ENCODE measurements at places on chromosomes 11 and 22. TPM values are rescaled to one million over a fixed set of nuclear protein-coding genes. Genes with fewer than 3 reads are reported as not detected.
A peak's percentile ranks its signal among the peaks of the same experiment; 100 is the strongest.

Gene OR51E2
- not detected for total RNA-seq

Gene TRIM49
- not detected for total RNA-seq

DNA sequence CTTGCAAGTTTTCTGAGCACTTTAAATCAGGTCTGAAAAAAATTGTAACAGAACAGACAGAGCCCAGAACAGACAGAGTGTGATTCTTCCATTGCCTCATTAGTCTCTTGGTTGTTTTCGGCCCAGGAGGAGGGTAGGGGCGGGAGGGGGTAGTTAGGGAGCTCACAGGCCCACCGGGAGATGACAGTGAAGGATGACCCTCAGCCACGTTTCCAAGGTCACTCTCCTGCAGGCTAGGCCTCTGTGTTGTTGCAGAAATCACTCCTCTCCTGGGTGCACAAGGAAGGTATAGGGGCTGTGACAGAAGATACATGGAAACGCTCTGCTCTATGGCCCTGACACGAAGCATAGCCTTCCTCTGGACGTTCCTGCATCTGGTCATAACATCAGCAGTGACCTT lies 69.3 kb downstream of the ABTB2 start:
- H3K27me3 ChIP-seq: no peaks in the 10 kb centered on the region
- H3K36me3 ChIP-seq: no peaks in the 10 kb centered on the region
- H3K4me1 ChIP-seq: peaks cover 18% of the 10 kb centered on the region

DNA sequence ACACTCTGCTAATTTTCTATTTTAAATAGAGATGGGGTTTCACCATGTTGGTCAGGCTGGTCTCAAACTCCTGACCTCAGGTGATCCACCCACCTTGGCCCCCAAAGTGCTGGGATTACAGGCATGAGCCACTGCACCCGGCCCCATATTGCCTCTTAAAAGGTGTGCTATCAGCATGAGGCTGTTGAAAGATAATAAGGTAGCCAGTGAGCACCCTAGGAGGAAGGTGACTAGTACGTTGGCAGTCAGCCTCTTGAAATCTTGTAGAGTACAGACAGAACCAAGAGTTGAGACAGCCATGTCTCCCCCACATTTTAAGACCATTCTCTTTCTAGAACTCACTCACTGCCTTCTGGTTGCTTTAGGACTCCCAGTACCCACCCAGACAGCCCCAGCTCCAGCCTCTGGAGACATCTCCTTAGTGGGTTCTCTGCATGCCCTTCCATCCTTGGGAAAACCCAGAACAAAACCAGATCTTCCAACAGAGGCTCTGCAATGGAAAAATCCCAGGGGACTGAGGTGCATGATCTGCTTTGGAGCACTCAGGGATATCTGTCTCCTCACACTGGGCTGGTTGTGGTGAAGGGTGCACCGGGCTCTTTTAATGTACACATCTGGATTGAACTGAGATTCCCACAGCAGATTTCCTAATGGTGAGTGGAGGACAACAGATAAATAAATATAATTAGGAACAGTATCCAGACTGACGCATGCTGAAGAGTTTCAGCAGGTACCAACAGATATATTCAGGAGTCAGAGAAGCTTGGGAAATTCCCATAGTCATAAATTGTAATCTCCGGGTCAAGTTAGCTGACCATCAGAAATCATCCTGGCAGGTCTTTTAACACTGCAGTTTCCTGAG lies 49.4 kb downstream of the LRRC74B start:
- H3K27ac ChIP-seq: no peak overlapping the region
- no peak overlapping the region for H3K4me3 ChIP-seq
- peaks cover 7% of the 10 kb centered on the region for H3K4me1 ChIP-seq
- DNase-seq: no peak

GRCh38 chr11:117212697-117213355 lies 13.7 kb downstream of the TAGLN start:
- no peaks in the 10 kb centered on the region for H3K36me3 ChIP-seq
- no peak for DNase-seq
- H3K4me3 ChIP-seq: no peak overlapping the region
- no peak overlapping the region for H3K27ac ChIP-seq

- no peaks in the 10 kb centered on the region for H3K4me1 ChIP-seq
- DNase-seq: no peak
- H3K4me3 ChIP-seq: no peak overlapping the region
- no peaks in the 10 kb centered on the region for H3K36me3 ChIP-seq
- H3K27me3 ChIP-seq: peaks cover 22% of the 10 kb centered on the region
- no peak overlapping the region for H3K27ac ChIP-seq
These were observed 417.3 kb upstream of the CADM1 start for GRCh38 chr11:115921540-115921939.

DNA sequence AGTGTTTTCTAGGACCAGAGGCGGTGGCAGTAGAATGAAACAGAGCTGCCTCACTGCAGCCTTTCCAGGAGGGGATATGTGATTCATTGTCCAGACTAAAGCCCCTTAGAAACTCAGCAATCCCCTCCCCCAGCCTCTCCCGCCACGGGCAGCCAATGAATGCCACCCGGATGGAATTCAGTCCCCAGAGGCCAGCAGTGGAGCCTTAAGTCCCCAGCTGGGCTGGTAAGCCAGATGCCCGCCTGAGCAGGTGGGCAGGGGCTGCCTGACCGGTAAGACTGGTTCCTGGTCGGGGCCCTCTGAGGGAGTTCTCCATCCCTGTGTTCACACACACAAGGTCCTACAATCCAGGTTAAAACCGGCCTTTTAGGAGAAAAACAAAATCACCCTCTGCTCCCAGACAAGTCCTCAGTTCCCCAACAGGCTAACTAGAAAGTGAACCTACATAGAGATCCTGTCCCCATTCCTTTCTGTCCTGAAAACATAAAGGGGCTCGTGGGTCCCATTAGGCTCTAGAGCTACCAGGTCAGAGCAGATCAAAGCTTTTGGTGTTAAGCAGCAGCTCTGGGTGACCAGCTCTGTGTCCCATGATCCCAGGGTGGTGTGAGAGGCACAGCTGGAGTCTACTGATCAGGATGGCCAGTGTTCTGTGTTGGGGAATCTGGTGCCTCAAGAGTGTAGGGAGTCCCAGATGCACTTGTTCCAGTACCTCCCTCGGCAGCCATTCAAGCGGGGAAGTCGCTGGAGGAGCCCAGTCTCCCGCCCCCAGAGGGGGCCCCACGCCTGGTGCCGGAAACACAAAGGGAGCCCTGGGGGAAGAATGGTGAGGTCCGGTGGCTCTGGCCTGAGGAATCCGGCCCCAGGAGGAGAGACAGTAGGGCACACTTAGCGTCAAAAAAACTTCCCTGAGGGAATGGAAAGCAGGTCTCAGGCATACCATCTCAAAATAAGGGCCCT lies 2.6 kb downstream of the PATZ1 start:
- peak overlapping the region; percentile 70 for H3K4me3 ChIP-seq
- DNase-seq: peak; percentile 90
- H3K27ac ChIP-seq: peak overlapping the region; percentile 72
- peaks cover 28% of the 10 kb centered on the region for H3K36me3 ChIP-seq
- H3K27me3 ChIP-seq: no peaks in the 10 kb centered on the region
- H3K4me1 ChIP-seq: peaks cover 52% of the 10 kb centered on the region

GRCh38 chr11:122101625-122102291 lies 14.3 kb downstream of the BLID start:
- no peak overlapping the region for H3K4me3 ChIP-seq
- H3K27me3 ChIP-seq: no peaks in the 10 kb centered on the region
- 0 out of 2 replicates have a peak, but pooled peaks cover 10% of the 10 kb centered on the region for H3K36me3 ChIP-seq
- H3K27ac ChIP-seq: no peak overlapping the region
- DNase-seq: no peak

GRCh38 chr22:44729391-44730021 lies 22.9 kb upstream of the ARHGAP8 start:
- no peak for DNase-seq
- H3K36me3 ChIP-seq: no peaks in the 10 kb centered on the region
- H3K4me1 ChIP-seq: no peaks in the 10 kb centered on the region
- no peak overlapping the region for H3K4me3 ChIP-seq

Gene DDI1
- total RNA-seq: not detected

DNA sequence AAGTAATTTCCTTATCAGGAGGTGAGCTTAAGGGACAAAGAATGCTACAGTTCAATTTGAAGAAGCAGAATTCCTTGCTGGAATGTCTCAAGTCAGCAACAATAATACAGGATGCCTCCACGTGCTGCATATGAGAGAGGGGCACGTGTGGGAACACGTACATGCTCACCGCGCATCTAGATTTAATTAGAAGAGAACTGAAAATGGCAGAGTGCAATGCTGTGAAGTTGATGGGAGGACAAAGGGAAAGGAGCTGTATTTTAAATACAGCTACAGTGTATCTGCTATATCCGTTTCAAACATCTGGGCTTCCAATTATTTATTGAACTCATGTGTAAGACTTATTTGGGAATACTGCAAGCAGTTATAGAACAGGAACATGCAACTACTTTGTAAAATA lies 328.7 kb downstream of the SOX6 start:
- no peaks in the 10 kb centered on the region for H3K36me3 ChIP-seq
- H3K4me3 ChIP-seq: no peak overlapping the region
- no peak for DNase-seq
- H3K27ac ChIP-seq: no peak overlapping the region

DNA sequence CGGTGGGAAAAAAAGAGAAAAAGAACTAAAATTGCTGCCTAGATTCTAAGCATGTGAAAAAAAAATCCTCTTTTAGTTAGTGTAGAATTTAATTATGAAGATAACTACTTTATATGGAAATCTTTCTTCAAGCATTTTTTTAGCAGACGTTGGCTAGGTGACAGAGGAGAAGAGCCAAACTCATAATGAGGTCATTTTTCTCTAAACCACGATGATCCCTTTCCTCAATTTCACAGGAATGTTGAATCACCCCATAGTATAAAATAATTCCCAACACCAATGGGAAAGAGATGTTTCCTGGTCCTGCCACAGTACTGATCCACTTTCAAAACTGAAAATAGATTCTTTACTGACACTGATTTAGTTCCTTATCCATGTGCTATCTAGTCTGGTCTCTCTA lies 319.8 kb downstream of the DLG2 start:
- no peaks in the 10 kb centered on the region for H3K36me3 ChIP-seq
- no peak overlapping the region for H3K27ac ChIP-seq
- DNase-seq: no peak
- H3K4me1 ChIP-seq: no peaks in the 10 kb centered on the region
- H3K4me3 ChIP-seq: no peak overlapping the region

Gene MS4A6E
- total RNA-seq: not detected

DNA sequence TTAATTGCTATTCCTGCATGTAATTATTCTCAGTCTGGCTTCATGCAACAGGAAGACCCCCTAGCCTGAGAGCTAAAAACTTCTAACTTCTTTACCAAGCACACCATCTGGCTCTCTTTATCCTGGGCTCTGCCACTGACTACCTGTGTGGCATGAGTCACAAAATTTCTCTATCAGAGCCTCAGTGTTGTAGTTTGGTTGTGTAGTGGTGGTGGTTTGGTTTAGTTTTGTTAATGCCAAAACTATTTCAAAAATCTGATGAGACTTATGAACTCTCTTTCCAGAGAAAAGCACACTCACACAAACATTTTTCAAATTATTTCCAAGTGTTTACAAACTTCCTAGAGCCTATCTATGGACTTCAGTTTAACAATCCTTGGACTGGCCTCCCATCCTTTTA lies 7.5 kb upstream of the IL17RA start:
- no peak for DNase-seq
- H3K4me3 ChIP-seq: no peak overlapping the region
- H3K36me3 ChIP-seq: no peaks in the 10 kb centered on the region

GRCh38 chr11:43992183-43992582 lies 49.7 kb downstream of the C11orf96 start:
- H3K4me3 ChIP-seq: no peak overlapping the region
- no peaks in the 10 kb centered on the region for H3K36me3 ChIP-seq
- no peaks in the 10 kb centered on the region for H3K4me1 ChIP-seq
- H3K27ac ChIP-seq: no peak overlapping the region
- DNase-seq: no peak

Gene DEUP1
- total RNA-seq: not detected

- H3K4me3 ChIP-seq: no peak overlapping the region
- DNase-seq: no peak
- peaks cover 32% of the 10 kb centered on the region for H3K4me1 ChIP-seq
These were observed 39.5 kb downstream of the CHRDL2 start for GRCh38 chr11:74691755-74692154.

DNA sequence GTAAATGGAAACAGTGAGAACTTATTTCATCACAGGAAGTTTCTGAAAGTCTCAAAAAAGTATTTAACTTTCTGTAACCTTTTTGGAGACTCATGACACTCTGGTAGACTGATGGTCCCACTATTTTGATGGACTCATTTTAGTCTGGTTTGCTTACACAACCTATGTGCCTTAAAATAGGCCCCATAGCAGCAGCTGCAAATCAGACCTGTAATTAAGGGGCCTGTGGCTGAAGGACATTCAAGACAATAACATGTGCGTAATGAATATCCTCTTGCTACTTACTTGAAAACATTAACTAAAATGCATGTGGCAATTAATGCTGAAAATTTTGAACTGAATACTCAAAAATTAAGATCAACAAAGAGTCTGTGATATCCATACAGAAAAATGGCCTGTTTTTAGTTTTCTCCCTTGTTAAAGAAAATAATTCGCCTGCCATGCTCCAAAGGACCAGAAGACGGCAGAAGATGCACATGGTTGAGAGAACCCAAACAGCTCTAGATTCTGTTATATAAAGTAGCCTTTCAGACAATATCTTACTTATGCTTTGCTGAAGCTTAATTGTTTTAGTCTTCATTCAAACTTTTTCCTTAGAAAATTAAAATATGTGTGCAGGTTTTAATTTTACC lies 568.5 kb downstream of the KCNA4 start:
- H3K27ac ChIP-seq: no peak overlapping the region
- no peaks in the 10 kb centered on the region for H3K4me1 ChIP-seq
- no peaks in the 10 kb centered on the region for H3K36me3 ChIP-seq
- no peaks in the 10 kb centered on the region for H3K27me3 ChIP-seq
- no peak for DNase-seq

Gene FAM181B
- total RNA-seq: not detected

GRCh38 chr11:34075178-34075820 lies 23.8 kb downstream of the CAPRIN1 start:
- DNase-seq: peak; percentile 21
- no peak overlapping the region for H3K4me3 ChIP-seq
- H3K27ac ChIP-seq: peak overlapping the region; percentile 92

GRCh38 chr11:102810950-102811660 lies 13.1 kb upstream of the MMP1 start:
- H3K27me3 ChIP-seq: no peaks in the 10 kb centered on the region
- no peaks in the 10 kb centered on the region for H3K4me1 ChIP-seq
- H3K27ac ChIP-seq: no peak overlapping the region
- no peak overlapping the region for H3K4me3 ChIP-seq
- no peak for DNase-seq

Gene TMEM191C
- 4.0 TPM for total RNA-seq

GRCh38 chr11:134181707-134182106 lies 42.1 kb downstream of the NCAPD3 start:
- H3K36me3 ChIP-seq: peaks cover 21% of the 10 kb centered on the region
- H3K27me3 ChIP-seq: no peaks in the 10 kb centered on the region
- DNase-seq: no peak
- H3K4me1 ChIP-seq: no peaks in the 10 kb centered on the region
- H3K27ac ChIP-seq: no peak overlapping the region

DNA sequence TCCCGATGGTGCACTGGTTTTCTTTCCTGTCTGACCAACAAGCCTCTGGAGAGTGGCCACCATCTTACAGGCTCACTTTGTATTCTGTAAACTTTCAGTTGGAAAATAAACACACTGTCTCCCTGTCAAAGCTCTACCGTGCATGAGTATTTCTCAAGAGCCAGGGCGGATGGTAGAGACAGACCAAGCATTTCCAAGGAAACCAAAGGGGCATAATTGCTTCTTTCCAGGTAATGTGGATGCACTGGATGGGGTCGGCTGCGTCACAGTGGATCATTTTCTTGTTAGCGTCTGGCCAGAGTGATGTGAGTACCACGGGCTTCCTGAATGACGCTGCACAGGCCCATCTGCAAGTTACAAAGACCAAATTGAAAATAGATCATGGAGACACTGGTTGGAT lies 5.1 kb upstream of the SEZ6L start:
- no peak for DNase-seq
- no peak overlapping the region for H3K4me3 ChIP-seq
- H3K27ac ChIP-seq: no peak overlapping the region
- no peaks in the 10 kb centered on the region for H3K4me1 ChIP-seq

Gene VWCE
- 1.4 TPM for total RNA-seq

Measured in PC-9 (cell line).